Suprapubic skin (tissue), 4 donors: ENCODE measurements at places on chromosomes 5 and 9. TPM values are rescaled to one million over a fixed set of nuclear protein-coding genes. Genes with fewer than 3 reads are reported as not detected.

ANKRD34B gene
- total RNA-seq: not detected

OR4F3 gene
- not detected for total RNA-seq

NTRK2 gene
- 9.5 TPM for total RNA-seq

CDC20B gene
- total RNA-seq: not detected

SRP19 gene
- total RNA-seq: 48.6 TPM

ATG12 gene
- 52.5 TPM for total RNA-seq

SYNPO gene
- total RNA-seq: 7.0 TPM

CDC25C gene
- total RNA-seq: 0.38 TPM

IRX1 gene
- 5.4 TPM for total RNA-seq

TAF11L11 gene
- total RNA-seq: not detected

HEMGN gene
- not detected for total RNA-seq
